MG63 (cell line): ENCODE measurements at places on chromosomes 2 and 18. TPM values are rescaled to one million over a fixed set of nuclear protein-coding genes. Genes with fewer than 3 reads are reported as not detected.

DNA sequence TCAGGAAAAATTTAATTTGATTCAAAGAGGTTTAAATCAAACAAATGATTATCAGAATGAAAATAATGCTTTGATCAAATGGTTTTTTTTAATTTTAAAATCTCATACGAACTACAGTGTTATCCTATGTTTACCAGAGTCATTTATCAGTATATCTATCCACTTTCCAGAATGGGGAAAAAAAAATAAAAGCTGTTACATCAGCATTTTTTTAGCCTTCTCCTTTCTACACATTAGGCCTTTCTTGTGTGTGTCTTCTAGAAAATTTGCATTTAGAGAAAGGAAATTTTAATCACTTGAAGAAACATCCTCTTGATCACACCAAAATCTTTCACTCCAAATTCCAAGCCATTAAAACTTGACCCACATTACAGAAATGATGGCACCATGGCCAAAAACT, 608.9 kb upstream of the ID2 start:
- DNase-seq = no peak

DNA sequence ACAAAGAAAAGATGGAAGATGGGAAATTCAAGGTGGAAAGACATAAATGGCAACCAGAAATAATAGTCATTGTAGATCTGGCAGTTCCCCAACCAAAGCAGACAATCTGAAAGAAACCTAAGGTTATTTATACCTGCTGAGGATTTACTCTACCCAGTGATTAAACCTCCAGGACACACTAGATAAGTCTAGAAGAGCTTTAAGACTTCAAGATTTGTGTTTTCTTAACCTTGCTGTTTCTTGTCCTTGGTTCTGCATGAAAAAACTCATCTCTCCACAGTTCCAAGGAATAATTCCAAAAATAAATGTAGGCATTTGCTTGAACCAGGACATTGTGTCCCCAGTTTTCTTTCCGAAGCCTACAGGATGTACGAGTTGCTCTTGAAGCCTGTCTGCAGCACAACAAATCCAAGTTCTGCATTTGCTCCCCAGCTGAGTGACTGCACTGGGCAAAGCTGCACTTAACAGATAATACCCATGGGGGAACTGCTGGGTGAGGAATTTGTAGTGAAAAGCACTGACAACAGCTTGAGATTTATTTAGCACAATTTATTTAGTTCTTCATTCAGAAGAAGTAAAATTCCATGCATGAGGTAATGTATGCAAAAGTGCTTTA, 19.8 kb downstream of the DTNA start:
- DNase-seq = no peak

- DNase-seq = no peak
Measured at GRCh38 chr2:74025971-74026612, 41.4 kb downstream of the TET3 start.

DNA sequence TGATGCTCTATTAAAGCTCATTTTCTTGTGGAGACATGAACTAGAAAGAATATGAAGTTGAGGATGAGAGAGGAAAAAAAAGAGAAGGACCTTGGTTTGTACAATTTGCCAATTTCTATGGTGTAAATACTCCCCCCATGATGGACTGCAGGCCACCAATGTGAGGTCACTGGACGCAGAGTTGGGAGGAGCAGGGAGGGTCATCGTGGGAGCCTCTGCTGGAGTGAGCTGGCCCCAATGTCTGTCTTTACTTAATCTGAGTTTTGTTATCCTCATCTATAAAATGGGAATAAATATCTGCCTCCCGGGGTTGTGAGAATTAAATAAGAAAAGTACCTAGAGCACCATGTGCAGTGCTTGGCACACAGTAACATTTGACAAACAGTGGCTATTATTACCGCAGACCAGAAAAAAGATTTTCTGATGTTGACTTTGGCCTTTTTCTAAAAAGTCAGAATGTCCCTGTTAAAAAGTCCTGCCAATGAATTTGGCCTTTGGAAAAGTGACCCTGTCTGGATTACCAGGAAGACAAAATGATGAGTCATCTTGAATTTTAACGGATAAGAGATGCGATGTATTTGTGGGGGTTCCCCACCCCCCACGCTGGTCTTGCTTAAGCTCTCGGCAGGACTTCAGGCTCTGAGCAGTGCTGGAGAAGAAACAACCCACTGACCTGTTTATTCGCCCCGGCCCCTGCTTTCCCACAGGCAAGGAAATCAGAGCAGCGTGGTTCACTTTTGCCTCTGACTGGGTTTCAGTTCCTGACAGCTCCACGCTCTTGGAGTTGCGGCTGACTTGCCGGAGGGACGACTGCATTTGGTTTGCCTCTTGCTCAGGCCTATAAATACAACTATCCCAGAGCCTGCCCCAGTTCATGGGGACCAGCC, 50.3 kb upstream of the FOSL2 start:
- DNase-seq = peak; percentile 67

- DNase-seq = no peak
Measured at GRCh38 chr2:118292991-118293390, 204.7 kb downstream of the INSIG2 start.

DNA sequence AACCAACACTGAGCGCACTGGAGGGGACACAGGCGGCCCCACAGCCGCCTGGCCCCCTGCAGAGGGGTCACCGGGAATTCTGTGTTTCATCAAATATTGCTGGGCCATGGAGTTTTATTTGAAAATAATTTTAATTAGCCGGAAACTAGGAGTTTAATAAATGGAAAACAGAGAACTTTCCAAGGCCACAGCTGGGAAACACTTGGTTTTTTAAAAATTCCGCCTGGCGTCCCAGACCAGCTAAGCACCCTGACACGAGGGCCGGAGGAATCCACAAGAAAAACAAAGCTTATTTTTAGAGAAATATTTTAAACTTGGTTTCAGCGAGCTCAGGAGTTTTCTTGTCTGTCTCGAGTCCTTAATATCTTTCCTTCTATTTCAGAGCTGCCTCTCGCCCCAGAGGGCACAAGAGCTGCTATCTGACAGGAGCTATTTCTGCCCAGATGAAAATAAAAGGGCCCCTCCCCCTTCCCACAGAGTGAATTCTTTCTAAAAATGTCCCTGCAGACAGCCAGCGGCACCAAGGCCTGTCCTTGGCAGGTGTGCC, 8.2 kb downstream of the ZFP36L2 start:
- DNase-seq = no peak

DNA sequence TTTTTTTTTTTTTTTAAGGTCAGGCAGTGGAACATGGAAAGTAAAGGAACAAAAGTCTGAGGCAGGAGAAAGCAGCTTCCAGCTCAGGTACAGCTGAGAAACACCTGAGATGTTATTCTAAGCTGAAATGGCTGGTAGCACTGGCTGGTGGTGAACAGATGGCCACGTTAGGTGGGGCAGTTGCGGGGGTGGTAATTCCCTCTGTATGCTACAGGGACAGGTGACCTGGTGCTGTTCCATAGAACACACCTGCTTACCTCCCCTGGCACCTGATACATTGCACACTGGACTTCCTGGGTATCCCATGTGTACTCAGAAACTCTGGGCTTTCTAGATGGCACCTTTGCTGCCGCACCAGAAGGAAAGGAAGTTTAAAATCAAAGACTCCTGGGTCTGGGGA, 333.3 kb downstream of the SLC8A1 start:
- DNase-seq = no peak

- no peak for DNase-seq
Measured at GRCh38 chr2:61959381-61960293, 54.2 kb downstream of the COMMD1 start.

DNA sequence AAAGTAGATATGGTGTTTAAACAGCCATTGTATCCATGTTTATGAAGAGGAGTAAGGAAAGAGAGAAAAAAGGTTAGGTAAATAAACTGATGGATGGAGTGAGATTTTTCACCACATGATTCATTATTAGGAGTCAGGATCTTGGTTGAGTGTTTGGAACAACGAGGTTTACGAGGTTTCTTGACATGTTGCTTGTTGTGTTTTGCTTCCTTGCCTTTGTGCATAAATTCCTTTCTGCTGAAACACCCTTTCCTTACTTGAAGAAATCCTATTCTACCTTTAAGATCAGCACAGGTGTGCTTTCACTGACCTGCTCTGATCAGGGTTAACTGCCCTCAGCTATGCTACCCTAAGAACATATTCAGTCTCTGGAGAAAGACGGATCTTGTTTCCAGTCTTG, 66.6 kb downstream of the EFEMP1 start:
- no peak for DNase-seq

DNA sequence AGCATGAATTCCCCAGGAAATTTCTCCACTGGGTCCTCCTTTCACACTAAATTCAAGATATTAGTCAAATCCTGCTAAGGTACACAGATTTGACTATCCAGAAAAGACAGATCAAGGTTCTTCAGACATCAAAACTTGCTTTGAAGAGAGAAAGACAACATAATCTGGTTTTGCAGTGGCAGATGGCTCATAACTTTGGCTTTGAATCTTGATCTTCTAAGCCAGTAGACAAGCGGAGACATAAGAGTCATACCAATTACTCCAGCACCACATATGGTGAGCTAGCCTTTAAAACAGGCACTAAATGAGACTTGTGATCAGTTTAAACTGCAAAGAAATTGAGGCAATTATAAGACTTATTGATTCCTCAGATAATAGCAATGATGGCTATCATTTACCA, 29.3 kb downstream of the PDE11A start:
- DNase-seq = no peak

- no peak for DNase-seq
Measured at GRCh38 chr2:203882551-203882950, 15.0 kb downstream of the CTLA4 start.

The ADCYAP1 gene
- total RNA-seq = 2.8 and 5.7 TPM in 2 replicates

The INHA gene
- total RNA-seq = not detected in 2 replicates

The SERPINB13 gene
- not detected in 2 replicates for total RNA-seq

The KCNE4 gene
- 0.30 and 0.69 TPM in 2 replicates for total RNA-seq

The ARMC9 gene
- 15.2 and 51.5 TPM in 2 replicates for total RNA-seq

The PHLPP1 gene
- total RNA-seq = 5.4 and 6.6 TPM in 2 replicates

The NPPC gene
- not detected in 2 replicates for total RNA-seq
